ENCODE measurements at places on chromosomes 16 and 17.

GRCh38 chr17:77811521-77811920 lies 147.0 kb upstream of the TNRC6C start:
- DNase-seq, result no peak

GRCh38 chr17:27338536-27338985 lies 44.6 kb downstream of the WSB1 start:
- no peak for DNase-seq

GRCh38 chr17:330993-331701 lies 21.5 kb downstream of the RPH3AL start:
- no peak for DNase-seq

- DNase-seq, result no peak
Observed at GRCh38 chr17:5883775-5884665, 186.2 kb upstream of the WSCD1 start.

DNA sequence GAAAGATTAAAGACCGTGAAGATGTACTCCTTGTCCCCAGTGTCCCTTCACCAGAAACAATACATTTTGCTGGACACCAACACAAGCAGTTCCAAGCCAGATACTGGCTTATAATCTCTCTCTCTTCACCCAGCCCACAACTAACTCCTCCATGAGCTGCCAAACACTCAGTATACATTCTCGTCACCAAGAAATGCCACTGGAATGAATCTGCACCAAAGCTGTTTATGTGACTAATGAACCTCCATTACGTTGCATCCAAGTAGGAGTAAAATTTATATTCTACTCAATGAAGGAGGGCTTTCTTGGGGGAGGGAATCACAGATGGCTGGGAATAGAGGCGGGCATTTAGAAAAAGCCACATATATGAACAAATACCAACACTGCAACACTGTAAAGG lies 20.9 kb upstream of the SOX9 start:
- DNase-seq, result no peak

- DNase-seq, result no peak
Observed at GRCh38 chr17:82722341-82723013, 6.0 kb downstream of the FN3KRP start.

DNA sequence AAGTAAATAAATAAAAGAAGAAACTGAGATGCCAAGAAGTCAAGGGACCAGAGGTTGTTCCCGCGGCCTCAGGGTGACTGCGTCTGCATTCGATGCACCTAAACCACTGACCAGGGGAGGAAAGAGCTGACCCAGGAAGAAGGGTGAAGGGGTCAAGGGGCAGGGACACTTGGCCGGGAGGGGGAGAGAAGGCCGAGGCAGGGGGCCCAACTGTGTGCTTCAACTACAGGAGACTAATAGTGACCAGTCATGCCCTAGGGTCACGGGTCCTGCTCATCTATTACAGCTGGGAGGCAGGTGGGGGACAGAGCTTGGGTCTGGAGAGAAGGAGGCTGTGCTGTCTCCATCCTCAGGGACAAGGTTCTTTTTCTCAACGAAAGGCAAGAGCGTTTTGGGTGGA lies 44.8 kb downstream of the TIMM22 start:
- no peak for DNase-seq

- no peak for DNase-seq
Observed at GRCh38 chr17:5133311-5133710, 17.5 kb downstream of the USP6 start.

DNA sequence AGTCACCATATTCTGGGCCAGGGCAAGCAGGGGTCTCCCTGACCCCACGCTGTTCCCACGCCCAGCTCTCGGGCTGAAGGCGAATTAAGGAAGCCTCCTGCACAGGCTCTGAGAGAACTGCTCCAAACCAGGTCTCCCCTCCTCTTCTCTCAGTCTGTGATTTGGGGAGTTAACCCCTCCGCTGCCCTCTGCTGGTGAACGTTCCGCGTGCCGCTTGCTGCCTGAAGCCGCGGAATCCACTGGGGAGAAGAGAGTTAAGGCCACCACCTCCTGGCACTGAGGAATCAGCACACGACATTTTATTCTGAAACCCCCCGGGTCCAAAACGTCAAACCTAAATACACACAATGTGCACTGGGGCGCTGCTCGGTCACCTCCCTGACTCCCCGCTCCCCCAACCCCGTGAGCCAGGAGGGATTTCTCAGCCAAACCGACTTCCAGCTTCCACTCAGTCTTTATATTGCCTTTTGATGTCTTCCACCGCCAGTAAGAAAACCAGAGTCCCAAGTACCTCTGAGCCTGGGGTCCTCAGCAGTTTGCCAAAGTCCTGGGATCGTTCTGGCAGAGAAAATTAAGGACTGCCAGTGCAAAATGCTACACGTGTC lies 54.4 kb upstream of the RCVRN start:
- DNase-seq, result no peak

DNA sequence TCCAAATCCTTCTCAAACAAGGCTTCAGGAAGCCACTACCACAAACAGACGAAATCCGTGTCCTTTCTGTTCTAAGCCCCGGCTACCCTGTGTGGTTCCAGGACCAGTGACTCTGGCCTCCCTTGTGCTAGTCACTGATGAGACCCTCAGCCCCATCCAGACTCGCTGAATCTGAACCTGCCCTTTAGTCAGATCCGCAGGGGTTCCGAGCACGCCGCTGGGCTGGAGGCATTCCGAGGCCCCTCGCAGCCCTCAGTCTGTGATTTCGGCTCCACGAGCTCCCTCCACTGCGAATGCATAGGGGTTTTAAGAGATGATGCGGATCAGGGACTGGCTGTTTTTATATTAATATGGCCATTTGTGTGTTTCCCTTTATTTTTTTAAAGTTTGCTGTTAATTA lies 292.7 kb downstream of the IRF8 start:
- no peak for DNase-seq

DNA sequence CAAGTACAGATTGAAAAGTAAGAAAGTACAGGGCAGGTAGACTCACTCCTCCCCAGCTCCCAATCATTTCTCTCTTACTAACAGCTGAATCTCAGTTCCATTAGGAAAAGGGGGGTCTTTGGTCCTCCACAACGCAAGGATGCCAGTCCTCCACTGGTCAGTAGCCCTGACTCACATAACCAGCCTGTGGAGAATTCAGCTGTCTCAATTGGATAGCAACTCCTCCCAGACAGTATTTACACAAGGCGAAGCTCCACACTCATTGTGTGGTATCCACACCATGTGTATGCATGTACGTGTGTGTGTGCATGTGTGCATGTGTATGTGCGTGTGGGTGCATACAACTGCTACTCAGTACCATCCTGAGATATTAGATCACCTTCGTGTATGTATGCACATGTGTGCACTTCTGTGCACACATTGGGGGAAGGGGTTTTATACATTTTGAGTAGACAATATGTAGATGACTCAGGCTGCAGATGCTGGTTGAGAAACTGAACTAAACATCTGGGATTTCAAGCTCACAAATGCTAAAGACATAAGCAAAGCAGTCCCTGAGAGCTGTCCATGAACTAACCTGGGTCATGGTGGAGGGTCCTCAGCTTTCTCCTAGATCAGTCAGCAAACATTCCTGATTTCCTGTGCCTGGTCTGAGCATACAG lies 240.1 kb downstream of the SLC39A11 start:
- DNase-seq, result no peak

DNA sequence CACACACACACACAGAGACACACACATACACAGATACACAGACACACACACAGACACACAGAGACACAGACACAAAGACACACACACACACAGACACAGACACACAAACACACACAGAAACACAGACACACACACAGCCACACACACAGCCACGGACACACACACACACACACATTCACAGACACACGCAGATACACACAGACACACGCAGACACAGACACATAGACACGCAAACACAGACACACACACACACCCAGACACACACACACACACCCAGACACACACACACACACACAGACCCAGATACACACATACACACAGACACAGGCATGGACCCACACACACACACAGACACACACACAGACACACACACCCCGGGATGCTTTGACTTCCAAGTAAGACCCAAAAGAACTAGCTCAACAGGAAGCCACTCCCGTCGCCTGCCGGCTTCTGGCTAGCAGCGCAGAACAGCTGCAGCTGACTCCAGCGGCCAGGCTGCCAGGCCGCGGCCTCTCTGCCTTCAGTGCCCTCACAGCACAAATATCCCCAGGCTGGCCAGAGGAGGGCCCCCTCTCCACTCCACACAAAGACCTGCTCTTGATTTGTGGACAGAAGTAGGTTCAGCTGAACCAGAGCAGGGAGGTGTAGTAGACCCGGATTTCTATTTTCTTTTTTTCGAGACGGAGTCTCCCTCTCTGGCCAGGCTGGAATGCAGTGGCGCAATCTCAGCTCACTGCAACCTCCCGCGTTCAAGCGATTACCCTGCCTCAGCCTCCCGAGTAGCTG lies 6.0 kb upstream of the CHRNE start:
- peak; percentile 30 for DNase-seq

- DNase-seq, result no peak
Observed at GRCh38 chr16:73599351-73599750, 551.4 kb upstream of the ZFHX3 start.

DNA sequence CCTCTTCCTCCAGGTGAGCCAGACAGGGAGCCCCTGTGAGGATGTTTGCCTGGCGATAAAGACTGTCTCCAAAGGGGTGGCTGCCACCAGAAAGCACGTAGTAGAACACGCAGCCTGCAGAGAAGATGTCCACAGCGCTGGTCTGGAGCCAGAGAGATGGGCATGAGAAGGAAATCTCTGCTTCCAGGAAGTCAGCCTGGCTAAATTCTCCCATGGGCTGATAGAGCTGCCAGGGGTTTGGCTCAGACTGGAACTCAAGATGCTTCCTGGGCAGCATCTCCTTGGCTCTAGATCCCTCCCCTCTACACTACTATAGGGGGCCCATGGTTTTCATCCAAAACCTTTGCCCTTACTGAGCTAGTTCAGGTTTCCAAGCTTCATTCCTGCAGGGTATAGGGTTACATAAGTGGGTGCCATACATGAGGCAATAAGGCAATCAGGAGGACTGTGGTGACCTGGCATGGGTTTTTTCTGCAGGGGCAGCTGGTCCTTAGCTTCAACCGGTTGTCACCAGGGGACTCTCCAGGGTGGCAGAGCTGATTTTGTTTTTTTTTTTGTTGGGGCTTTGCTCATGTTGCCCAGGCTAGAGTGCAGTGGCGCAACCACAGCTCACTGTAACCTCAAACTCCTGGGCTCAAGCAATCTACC lies 13.6 kb downstream of the PLK1 start:
- no peak for DNase-seq

DNA sequence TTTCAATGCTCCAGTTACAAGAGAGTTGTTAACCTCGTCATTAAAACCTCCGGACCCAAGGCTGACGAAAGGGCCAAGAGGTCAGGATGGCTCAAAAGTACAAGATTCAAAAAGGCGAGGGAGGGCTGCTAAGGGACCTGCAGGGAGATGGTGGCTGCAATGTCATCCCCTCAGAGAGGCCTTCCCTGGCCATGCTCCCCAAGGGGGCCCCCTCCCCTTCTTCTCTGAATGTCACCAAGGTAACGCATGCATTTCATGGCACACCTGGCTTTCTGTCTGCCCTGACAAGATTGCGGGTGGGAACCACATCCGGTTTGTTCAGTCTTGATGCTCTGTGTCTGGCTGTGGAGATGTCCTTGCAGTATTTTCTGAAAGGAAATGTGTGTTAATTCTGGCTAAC lies 89.9 kb downstream of the C16orf78 start:
- DNase-seq, result no peak

DNA sequence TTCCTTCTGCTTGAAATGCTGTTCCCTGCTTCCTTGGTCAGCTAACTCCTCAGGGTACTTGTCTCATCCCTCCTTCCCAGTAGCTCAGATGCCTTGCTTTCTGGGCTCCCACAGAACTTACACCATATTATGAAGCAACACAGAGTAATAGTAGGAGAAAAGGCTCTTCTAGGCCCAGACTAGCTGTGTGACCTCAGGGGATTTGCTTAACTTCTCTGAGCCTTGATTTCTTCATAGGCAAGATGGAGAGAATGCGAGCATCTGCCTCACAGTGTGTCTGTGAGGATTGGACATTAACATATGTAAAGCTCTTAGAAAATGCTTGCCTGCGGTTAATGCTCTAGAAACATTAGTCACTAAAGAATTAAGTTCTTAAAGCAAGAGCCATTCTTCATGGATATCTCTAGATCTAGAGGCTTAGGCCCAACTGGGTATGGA lies 22.3 kb upstream of the PECAM1 start:
- no peak for DNase-seq

- DNase-seq, result no peak
Observed at GRCh38 chr17:58153046-58153445, 4.9 kb downstream of the OR4D1 start.

GRCh38 chr17:55873017-55873758 lies 122.3 kb downstream of the PCTP start:
- no peak for DNase-seq

GRCh38 chr17:379531-380465 lies 27.2 kb upstream of the RPH3AL start:
- DNase-seq, result no peak

DNA sequence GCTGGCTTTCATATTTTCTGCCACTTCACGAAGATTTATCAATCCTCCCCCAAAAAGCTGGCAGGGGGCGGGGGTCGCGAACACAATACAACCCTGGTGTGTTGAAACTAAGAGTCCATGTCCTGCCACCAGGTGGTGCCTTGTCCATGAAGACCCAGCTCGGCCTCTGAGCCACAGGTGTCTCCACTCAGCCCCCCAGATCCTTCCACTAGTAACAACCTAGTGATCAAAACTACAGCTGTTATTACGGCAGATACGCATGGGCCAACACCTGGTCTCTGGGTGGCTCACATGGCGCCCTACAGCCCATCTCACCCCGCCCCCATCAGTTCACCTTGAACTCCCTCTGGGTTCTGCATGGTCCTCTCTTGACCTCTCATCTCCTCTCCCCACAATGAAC lies 27.7 kb downstream of the USP7 start:
- DNase-seq, result no peak

DNA sequence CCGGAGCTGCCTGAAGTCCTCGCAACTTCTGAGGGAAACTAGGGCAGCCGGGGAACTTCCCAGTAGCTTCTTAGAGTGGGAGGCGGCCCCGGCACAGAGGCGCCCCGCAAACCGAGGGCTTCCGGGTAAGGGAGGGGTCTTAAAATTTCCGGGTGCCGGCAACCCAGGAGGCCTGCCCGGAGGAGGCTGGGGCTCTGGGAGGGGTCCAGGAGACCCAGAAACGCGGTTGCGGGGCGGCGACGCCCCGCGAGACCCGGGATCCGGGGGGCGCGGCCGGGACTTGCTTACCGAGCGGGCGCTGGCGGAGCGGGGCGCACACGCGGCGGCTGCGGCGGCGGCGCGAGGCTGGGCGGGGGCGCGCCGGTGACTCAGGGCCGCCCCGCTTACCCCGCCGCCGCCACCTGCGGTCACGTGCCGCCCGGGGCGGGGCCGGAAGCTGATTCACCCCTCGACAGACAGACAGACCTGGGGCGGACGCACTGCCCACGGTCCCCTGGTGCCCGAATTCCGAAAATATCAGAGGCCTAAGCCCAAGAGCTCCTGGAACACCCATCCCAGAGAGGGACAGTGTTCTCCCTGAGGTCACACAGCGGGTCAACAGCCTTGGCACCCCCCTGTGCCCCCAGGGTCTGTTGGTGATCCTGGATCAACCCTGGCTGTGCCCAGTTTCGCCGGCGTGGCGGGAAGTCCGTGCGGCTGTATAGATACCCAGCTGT lies at the start of gene FAM83G:
FAM83G (minus strand) TSS at position 344 of the 716 bp plus-strand sequence. CDS start 723 bp downstream, outside the sequence.
- peak; percentile 78 for DNase-seq

GRCh38 chr17:40810494-40810893 lies 10.7 kb upstream of the KRT28 start:
- no peak for DNase-seq
